ENCODE measurements at places on chromosomes 4 and X. TPM values are rescaled to one million over a fixed set of nuclear protein-coding genes. Genes with fewer than 3 reads are reported as not detected.

HPF1 gene
- 17.3 TPM for total RNA-seq

MAB21L2 gene
- 0.20 TPM for total RNA-seq

IQCM gene
- total RNA-seq = not detected

- no peak for DNase-seq
- H3K4me1 ChIP-seq = no peaks in the 10 kb centered on the region
- no peaks in the 10 kb centered on the region for H3K27me3 ChIP-seq
- no peaks in the 10 kb centered on the region for H3K36me3 ChIP-seq
- no peak overlapping the region for H3K27ac ChIP-seq
These were observed 99.5 kb upstream of the KLHL13 start for GRCh38 chrX:118216087-118216486.

DNA sequence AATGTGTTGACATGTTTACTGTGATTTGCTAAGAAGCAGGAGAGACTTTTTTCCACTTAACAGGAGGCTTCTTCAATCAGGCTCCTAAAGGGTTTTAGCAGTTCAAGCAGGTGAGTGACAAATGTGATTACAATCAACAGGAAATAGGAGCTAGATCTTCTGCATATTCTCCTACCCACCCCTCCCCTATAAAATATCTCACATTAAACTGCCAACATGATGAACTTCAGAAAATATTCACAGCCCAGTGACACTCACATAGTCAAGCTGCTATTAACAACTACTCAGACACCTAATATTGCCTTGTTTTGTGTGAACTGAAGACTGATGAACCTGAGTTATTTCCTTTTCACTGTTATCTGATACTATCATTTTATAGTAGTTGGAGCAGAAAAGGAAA, 55.9 kb upstream of the ANTXR2 start:
- no peaks in the 10 kb centered on the region for H3K36me3 ChIP-seq
- no peak overlapping the region for H3K27ac ChIP-seq
- H3K27me3 ChIP-seq = no peaks in the 10 kb centered on the region

DNA sequence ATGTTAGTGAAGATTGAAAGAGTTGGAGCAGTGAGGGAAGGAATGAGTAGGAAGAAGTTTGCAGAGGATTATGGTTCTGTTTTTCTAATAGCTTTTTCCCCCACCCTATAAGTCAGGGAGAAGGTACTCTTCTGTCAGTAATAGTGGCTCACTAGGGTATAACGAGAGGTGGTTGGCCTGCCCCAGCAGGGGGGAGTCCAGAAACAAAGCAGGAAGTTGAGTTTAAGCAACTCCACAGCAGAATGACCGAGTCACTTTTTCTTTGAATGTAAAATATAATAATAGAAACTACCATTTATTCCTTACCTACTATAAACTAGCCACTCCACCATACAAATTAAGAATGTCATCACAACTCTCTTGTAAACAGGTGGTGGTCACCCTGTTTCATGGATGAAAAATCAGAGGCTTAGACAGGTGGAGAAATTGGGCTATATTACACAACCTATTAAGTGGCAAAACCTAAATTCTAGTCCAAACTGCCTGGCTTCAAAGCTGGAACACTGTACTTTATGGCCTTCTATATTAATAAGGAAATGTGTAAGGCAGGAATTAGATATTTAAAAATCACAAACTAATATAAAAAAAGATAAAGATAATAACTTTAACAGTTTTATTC, 21.9 kb downstream of the AP1AR start:
- no peak overlapping the region for H3K4me3 ChIP-seq
- no peaks in the 10 kb centered on the region for H3K27me3 ChIP-seq
- no peaks in the 10 kb centered on the region for H3K4me1 ChIP-seq
- DNase-seq = no peak

GRCh38 chr4:8118035-8118434, 40.6 kb downstream of the ABLIM2 start:
- H3K4me1 ChIP-seq = peaks cover 6% of the 10 kb centered on the region
- no peaks in the 10 kb centered on the region for H3K36me3 ChIP-seq
- H3K27me3 ChIP-seq = no peaks in the 10 kb centered on the region
- H3K27ac ChIP-seq = no peak overlapping the region
- DNase-seq = no peak

DNA sequence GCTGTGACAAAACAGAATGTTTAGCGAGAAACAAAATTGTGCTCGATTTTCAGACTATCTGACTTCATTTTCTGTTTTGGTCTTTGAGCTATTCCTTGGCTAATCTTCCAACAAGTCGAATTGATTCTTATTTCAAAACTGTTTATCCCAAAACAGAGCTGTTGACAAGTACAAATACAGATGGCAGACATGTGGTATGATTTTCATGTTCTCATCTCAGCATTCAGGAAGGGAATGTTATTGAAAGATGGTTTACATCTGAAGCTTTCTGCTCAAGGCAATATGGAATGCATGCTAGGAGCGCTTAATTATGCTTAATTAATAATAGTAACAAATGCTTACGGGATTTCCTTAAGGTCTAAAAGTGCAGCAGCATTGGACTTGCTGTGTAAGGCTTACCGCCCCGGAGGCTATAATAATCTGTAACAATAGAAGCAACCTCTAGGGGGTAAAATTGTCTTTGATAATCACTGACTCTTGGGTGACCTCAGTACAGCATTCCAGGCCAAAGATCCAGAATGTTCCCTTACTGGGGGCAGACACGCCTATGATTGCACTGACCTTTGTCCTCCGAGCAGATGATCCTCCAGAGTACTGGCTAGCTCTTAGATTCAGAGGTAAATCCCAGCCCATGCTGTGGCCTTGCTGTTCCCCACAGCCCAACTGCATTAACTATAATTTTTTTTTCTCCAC, 16.4 kb downstream of the LSM6 start:
- no peak overlapping the region for H3K4me3 ChIP-seq
- no peaks in the 10 kb centered on the region for H3K27me3 ChIP-seq
- peaks cover 47% of the 10 kb centered on the region for H3K36me3 ChIP-seq
- DNase-seq = no peak
